Stimulated activated CD4-positive, alpha-beta T cell treated with anti-CD3 and anti-CD28 coated beads, Interleukin-15, amount 100 ng/mL, for 24 hours (primary cell): ENCODE measurements at places on chromosomes 3 and 15.

DNA sequence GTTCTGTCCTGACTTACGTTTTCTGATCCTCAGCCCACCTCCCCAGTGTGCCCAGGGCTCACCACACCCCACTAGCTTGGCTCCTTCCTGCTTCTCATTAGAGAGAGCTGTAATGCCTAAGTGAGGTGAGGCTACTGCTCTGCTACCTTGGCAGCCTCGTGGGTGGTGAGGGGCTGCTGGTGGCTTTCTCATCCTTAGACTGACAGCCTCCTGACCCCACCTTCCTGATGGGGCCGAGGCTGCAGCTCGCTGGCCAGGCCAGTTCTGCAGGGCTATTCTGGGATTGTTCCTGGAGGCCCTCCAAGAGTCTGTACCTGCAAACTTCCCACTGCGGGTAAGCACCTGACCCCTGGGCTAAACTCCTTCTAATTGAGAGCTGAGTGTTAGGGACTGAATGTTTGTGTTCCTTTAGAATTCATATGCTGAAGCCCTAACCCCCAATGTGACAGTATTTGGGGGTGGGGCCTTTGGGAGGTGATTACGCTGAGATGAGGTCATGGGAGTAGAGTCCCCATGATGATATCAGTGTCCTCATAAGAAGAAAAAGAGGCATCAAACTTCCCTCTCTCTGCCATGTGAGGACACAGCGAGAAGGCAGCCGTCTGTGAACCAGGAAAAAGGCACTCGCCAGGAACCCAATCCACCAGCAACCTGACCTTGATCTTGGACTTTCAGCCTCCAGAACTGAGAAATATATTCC lies 38.1 kb upstream of the IQSEC1 start:
- DNase-seq: no peak

DNA sequence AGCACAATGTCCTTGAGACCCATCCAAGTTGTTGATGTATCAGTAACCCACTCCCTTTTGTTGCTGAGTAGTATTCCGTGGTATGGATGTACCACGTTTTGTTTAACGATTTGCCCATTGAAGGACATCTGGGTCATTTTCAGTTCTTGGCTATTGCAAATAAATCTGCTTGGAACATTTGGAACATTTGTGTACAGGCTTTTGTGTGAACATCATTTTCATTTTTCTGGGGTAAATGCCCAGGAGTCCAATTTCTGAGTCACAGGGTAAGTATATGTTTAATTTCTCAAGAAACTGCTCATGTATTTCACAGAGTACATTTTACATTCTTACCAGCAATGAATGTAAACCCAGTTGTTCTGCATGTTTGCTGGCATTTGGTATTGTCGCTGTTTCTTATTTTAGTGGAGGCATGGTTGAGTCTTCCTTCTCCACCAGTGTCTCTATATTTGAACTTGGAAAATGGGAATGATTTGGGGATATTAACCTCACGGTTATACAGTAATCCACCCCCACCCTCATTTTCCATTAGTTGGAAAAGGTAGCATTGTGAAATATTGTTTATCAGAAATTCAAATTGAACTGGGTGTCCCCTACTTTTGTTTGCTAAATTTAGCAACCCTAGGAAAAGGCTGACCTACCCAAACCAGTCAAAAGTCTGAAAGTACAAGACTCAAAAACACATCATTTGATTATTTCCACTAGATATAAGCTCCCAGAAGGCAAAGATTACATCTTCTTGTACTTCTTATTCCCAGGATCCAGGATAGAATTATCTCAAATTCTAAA lies 30.8 kb downstream of the POMGNT2 start:
- no peak for DNase-seq

DNA sequence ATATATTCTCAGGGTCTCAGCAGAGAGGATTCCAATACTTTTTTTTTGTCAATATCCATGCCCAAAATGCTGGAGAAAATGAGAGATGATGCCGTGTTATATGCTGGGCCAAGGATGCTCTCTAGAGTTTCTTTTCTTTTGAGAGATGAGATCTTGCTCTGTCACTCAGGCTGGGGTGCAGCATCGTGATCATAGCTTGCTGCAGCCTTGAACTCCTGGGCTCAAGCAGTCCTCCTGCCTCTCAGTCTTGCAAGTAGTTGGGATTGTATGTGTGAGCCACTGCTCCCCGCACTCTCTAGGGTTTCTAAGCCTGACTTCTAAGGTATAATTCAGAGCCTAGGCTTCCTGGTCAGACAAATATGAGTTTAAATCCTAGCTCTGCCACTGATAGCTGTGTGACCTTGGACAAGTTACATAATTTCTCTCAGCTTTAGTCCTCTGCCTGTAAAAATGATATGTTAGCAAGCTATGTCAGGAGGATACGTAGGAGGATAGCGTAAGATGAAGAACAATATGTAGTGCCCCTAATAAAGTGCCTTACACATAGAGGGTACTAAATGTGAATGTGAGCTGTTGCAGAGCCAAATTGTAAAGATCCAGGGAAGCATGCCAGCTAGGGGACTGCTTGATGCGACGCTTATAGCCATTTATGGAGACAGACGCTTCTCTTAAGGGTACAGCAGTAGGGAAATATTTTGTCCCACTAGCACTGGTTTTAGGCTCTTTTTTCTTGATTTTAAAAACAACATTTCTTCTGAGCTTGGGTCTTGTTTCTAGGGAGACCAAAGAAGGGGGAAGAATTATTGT lies 7.4 kb downstream of the STARD9 start:
- DNase-seq: no peak

DNA sequence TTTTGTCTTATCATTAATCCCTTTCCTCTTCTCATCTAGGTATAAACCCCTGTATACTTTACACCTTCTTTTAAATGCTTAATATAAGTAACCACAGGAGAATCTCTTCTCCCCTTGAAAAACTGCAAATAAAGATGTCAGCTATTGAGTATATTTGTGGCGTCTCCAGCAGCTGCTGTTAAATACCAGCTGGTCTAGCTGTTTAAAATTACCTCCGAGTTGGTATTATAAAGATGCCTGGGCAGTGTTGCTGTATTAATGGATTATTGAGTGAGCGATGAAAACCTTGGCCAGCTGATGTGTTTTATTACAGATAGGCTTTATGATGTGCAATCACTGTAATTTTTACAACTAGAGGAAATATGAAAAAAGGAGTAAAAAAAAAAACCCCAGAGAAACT lies 388.1 kb downstream of the TBC1D5 start:
- DNase-seq: no peak

DNA sequence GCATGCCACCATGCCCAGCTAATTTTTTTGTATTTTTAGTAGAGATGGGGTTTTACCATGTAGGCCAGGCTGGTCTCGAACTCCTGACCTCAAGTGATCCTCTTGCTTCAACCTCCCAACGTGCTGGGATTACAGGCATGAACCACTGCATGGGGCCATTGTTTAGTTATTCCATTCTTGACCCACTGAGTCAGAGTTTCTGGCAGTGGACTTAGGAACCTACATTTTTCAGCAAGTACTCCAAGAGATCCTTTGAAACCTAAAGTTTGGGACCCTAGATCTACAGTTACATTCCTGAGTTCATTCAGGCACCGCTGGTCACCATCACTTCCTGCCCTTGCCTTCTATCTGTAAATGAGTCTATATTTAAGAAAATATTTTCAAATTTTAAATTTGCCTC lies 1.4 kb upstream of the TNFSF10 start:
- DNase-seq: no peak

DNA sequence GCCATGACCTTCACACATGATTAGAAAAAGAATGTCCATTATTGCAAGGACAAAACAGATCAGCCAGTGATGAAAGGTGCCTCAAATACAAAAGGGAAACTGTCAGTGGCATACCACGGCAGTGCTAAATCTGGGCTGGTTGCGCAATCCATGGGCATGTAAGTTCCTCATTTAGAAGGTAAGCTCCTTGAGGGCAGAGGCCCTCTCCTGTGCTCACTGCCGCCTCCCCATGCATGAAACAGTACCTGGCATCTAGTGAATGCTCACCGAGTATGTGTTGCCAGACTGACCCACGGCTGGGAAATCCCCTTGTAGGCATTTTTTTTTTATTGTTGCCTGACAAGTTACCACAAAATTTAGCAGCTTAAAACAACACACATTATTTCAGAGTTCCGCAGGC lies 312.1 kb upstream of the CHRM5 start:
- DNase-seq: no peak

GRCh38 chr3:190853464-190853863 lies 9.0 kb downstream of the GMNC start:
- DNase-seq: no peak

DNA sequence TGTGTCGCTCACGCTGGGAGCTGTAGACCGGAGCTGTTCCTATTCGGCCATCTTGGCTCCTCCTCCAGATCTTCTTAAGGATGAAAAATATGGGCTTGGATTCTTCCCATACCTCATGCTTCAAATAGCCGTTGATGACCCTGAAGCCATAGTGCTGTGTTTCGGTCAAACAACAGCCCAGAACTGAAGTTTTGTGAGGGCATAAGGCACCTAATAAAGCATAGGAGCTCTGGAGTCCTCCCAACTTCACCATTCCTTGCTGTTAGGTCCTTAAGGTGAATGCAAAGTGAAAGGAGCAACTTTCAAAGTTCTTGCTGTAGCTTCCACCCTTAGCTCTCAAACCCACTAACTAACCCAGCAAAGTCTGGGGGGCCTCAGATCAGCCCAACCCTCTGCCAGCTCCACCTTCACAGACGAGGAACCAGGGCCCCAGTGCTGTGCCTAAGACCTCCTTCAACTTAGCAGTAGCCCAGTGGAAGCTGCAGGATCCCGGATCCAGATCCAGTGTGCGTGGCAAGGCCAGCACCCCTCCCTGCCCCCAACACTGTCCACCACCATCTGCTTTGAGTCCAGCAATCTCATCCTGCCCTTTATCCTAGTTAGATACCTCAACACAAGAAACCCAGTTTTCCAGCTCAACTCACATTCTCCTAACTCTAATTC lies at the start of gene GRK7:
TSS of gene GRK7 (plus strand) at position 321 of the 663 bp plus-strand sequence. CDS start 14,877 bp downstream, outside the sequence.
- DNase-seq: no peak

- DNase-seq: no peak
Measured at GRCh38 chr15:24877174-24877573, 77.6 kb upstream of the SNRPN start.

- no peak for DNase-seq
Measured at GRCh38 chr3:17828388-17828787, 86.0 kb upstream of the TBC1D5 start.

- DNase-seq: no peak
Measured at GRCh38 chr3:52345521-52346109, 29.5 kb downstream of the DNAH1 start.
